ENCODE measurements at places on chromosomes 16 and 17.

GRCh38 chr16:81473558-81473957, 28.9 kb downstream of the CMIP start:
- no peak for DNase-seq

DNA sequence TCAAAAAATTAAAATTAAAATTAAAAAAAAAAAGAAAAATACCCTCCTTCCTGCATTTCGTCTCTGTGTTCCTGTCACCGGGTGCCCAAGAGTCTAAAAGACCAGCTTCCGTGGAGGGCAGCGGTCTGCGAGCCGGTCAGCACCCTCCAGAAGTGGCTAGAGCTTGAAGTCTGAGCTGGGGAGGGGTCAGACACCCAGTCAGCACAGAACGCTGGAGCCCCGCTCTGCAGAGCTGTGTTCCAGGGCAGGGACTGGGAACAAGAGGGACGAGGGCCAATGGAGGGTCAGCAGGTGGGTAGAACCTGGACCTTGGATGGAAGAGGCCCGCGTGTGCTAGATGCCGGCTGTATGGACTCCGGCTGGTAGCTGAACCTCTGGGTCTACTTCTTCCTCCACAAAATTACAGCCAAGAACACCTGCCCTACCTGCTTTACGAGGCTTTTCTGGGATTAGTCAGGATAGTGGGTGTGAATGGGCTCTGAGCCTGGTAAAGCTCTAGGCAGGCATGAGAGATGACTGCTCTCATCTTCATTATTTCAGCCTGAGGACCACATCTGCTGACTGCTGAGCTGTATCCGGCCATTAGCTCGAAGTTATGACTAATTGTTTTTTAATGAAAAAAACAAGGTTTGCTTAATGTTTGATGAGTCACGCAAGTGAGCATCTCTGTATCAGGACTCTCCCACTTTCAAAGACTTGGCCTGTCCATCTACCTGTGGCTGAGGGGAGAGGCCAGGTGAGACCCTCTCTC, 5.9 kb downstream of the TRPV1 start:
- DNase-seq = no peak

GRCh38 chr16:82042846-82043245, 7.8 kb downstream of the HSD17B2 start:
- DNase-seq = no peak

GRCh38 chr16:15855704-15856003, 1.2 kb downstream of the MYH11 start:
- no peak for DNase-seq

DNA sequence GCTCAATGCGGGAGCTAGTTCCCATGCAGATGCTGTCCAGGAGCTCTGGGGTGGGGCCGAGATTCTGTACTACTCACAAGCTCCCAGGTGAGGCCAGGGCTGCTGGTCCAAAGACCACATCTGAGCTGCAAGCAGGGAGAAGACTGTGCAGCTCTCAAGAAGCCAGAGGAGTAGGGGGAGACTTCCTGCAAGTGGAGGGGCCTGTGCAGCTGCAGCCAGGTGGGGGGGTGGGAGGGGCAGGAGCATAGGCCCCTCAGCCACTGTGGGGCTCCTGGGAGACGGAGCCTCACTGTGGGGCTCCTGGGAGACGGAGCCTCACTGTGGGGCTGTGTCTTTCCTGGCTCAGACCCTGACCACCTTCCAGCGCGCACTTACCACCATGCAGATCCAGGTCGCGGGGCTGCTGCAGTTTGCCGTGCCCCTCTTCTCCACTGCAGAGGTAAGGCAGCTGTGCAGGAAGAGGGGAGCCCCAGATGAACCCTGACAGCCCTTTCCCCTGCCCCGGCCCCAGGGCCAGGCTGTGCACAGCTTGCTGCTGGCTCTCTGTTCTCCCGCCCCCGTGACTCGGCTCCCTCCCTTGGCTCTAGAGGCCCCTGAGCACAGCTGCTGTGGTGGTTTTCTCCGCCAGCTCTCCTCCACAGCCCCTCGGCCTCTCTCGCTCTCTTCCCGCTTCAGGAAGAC, 24.3 kb upstream of the DNAI2 start:
- no peak for DNase-seq

DNA sequence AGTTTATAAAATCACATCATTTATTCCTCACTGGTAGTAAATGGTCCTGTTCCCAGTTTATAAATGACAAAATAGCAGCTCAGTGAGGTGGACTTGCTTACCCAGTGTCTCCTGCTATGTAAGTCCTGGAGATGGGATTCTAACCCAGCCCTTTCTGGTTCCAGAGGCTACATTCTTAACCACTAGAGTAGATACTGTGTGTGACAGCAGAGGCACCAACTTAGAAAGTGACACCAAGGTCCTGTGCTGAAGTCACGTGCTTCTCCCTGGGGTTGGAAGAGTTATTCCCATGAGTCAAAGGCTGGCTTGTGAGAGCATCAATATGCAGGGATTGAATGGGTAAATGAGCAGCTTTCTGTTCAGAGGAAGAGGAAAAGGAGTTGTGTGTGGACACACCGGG, 167.3 kb upstream of the IRX3 start:
- no peak for DNase-seq
